Cerebellum (tissue), 4 donors: ENCODE measurements at places on chromosomes 2 and 18. TPM values are rescaled to one million over a fixed set of nuclear protein-coding genes. Genes with fewer than 3 reads are reported as not detected.

PDE11A gene
- 14.3 TPM for total RNA-seq

TDRD15 gene
- total RNA-seq: 0.18 TPM

IHH gene
- not detected for total RNA-seq

IL37 gene
- not detected for total RNA-seq

MSTN gene
- 5.2 TPM for total RNA-seq

DUSP11 gene
- 27.1 TPM for total RNA-seq

KANSL3 gene
- 45.5 TPM for total RNA-seq

KDM3A gene
- 57.2 TPM for total RNA-seq

CTNNA2 gene
- 114 TPM for total RNA-seq

RGPD4 gene
- total RNA-seq: not detected

IL1F10 gene
- not detected for total RNA-seq

CHN1 gene
- total RNA-seq: 37.3 TPM

ABCA12 gene
- 0.09 TPM for total RNA-seq

EFR3B gene
- total RNA-seq: 31.9 TPM

ACADL gene
- 4.7 TPM for total RNA-seq

ZSWIM2 gene
- 0.18 TPM for total RNA-seq

DCC gene
- 66.4 TPM for total RNA-seq

SLC4A5 gene
- 5.9 TPM for total RNA-seq

FEV gene
- not detected for total RNA-seq

CCDC121 gene
- 3.1 TPM for total RNA-seq

CRYGC gene
- not detected for total RNA-seq

SPP2 gene
- not detected for total RNA-seq
